Stimulated activated CD8-positive, alpha-beta memory T cell treated with anti-CD3 and anti-CD28 coated beads, Interleukin-15, amount 100 ng/mL, for 48 hours (primary cell): ENCODE measurements at places on chromosomes 5 and 9.
A peak's percentile ranks its signal among the peaks of the same experiment; 100 is the strongest.

DNA sequence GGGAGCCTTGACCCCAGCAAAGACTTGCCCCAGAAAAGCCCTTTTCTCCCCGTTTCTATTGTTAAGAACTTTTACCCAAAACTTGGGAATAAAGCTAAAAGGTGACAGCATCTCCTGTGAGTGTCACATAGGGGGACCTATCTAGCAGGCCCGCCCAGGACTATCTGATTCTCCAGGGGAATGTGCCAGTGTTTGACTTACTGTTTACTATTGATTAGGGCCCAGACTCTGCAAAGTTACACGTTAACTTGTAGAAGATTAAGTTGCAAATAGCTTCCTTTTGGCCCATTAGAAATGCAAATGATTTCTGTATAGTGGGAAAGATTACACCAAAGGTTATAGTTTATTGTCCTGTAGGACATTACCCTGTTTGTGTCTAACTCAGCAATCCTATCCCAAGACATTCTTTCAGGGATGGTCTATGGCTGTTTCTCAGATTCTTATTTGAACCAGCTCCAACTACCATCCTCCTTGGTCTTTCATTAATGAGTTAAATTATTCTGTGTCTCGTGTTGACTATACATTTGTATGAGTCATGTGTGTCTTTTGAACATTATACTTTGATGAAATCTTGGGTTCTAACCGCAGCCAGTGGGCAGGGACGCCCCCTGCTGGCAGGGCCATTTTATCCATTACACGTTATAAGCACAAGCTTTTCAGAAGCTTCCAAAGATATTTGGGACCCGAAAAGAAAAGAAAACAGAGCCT, 60.7 kb downstream of the HRH2 start:
- DNase-seq = peak; percentile 44

GRCh38 chr9:117574099-117574498, 130.1 kb upstream of the TLR4 start:
- DNase-seq = no peak

GRCh38 chr9:4814913-4815312, 22.2 kb downstream of the RCL1 start:
- DNase-seq = no peak

GRCh38 chr5:83124593-83124992, 47.2 kb downstream of the XRCC4 start:
- no peak for DNase-seq

DNA sequence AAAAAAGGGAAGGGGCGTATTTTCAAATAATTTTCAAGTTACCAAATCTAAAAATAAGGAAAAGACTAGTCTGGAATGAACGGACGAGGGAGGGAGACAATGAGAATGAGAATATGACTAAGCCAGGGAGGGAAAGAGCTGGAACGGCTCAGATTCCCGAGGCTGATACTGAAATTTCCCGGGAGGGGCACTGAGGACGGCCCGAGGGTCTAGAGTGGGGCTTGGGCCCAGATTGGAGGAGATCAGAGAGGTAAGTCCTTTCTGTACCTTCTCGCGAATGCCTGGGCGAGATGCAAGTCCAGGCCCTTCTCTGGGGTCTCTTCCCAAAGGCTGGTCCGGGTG, 3.4 kb upstream of the CCIN start:
- no peak for DNase-seq

DNA sequence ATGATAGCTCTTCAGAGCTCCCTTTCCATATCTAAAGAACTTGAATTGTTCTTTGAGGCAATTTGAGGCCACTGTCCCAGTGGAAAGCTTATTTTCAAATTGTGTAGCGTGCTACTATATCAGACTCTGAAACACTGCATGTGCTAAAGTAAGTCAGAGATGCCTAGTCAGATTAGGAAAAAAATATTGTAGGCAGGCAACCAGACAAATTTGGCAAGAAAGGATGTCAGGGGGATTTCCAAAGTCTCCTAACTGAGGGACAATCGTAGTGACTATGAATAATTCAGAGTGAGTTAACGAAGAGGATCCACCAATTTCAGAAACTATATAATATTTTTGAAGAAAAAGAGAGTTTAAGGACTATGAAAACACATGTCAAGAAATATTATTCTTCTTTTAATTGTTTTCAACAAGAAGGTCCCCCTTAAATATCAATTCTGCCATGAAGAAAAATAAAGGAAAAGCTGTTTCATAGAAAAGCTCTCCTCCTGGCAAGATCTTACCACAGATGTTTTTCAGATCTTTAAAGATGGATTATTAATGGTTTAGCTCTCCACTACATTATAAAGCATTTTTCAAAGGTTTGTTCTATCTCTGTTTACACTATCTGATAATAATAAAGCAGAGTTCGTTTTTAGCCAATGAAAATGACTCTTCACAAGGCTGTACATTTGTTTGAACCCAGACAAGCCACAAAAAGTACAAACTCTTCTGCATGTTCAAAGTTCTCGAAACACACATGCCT, 273.5 kb upstream of the PTGER4 start:
- no peak for DNase-seq

DNA sequence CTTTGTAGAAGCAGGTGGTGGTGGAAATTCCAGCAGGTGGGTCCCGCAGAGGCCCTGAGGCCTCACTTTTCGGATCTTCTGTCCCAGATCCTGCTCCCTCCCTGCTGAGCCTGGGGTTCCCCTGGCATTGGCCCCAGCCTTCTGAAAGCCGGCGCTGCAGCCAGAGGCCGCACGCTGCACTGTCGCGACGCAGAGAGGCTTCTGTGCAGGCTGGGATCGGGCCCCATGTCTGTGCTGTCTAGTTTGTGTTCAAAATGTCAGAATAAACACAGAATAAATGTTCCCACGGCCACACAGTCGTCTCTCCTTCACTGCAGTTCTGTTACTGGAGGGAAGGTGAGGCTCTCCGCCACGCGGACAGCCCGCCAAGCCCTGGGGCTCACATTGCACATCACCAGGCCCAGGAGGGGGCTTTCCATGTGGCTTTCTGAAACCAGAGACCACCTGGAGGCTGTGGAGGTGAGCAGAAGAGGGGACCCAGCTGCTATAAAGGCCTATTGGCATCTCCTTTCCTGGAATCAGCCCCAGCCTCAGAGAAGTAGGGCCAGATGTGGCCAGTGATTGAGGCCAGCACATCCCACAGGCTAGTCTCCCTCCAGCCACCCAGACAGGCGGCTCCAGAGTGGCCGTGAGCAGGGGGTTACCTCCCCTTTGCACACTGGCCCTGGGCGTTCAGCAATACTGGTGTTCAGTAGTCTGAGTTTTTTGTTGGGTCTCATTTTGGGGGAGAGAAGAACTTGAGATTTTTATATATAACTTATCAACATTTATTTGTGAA, 46.5 kb downstream of the USP20 start:
- DNase-seq = no peak

- DNase-seq = no peak
These were observed 42.4 kb upstream of the SMIM32 start for GRCh38 chr5:136235321-136235720.

DNA sequence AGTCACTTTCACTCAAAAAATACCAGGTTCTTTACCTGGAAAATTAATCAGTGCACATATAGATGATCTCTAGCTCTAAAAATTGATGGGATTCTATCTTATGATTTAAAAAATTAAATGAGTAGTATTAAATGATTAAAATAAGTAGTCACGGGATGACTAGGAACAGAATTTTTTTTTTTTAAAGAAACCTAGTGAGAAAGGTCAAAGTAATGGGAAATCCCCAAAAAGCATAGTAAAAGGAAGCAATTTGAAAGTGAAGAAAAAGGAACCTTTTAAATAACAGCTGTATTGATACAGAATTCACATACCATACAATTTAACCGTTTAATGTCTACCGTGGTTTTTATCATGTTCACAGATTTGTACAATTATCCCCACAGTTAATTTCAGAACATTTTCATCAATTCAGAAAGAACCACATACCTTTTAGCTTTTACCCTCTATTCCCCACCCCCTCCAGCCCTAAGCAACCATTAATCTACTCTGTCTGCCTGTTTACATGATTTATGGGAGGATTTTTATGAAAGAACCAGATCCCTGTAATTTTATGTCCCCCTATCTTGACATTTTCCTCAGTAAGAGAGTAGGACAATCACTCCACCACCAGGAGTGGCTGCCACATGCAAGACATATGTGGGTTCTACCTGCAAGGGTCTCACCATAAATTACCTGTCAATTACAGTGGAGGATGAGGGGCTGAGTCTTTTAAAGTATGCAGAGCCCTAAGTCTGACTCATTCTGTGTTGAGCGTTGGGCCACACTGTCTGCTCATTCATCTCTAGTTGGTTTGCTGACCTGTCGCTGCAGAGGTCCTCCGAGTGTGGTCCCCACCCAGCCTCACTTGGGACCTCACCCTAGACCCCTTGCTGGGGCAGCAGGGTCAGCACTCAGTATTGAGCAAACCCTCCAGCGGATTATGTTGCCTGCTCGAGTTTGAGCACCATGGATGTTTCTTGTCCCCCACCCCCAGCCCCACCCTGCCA, 16.0 kb downstream of the ANKRD33B start:
- no peak for DNase-seq

GRCh38 chr9:111975709-111976108, 79.1 kb downstream of the UGCG start:
- DNase-seq = no peak

DNA sequence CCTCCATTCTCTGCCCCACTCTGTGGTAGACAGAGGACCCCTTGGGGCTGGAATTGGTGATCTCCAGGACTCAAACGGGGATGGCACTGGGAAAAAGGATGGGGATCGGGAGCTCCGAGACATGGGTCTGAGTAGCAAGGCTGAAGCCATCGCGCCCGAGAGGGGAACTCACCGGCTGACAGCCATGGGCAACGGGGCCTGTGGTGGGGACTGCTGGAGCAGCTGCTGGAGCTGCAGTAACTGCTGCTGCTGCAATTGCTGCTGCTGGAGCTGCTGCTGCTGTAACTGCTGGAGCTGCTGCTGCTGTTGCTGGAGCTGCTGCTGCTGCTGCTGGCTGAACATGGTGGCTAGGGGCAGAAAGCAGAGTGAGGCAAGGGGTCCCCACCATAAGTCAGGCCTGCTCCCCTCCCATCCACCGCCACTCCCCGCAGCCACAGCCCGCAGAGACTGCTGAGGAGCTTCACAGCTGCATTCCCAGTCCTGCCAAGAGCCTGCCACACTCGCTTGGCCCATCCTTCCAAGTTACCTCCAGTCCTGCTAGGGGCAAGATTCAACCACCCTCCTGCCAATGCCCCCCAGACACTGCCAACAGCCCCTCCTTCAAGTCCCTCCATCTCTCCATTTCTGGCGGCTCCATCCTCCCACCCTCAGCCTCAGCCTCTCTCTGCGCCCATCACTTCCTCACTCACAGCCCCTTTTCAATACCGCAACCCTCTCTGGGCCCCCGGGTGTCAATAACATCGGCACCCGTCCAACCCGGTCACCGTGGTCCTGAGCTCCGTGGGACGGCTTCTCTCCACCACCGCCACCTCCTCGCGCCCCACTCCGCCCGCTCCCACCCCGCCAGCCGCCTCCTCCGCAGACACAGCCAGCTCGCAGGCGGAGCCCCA, 611 bp downstream of the CIZ1 start:
- no peak for DNase-seq

DNA sequence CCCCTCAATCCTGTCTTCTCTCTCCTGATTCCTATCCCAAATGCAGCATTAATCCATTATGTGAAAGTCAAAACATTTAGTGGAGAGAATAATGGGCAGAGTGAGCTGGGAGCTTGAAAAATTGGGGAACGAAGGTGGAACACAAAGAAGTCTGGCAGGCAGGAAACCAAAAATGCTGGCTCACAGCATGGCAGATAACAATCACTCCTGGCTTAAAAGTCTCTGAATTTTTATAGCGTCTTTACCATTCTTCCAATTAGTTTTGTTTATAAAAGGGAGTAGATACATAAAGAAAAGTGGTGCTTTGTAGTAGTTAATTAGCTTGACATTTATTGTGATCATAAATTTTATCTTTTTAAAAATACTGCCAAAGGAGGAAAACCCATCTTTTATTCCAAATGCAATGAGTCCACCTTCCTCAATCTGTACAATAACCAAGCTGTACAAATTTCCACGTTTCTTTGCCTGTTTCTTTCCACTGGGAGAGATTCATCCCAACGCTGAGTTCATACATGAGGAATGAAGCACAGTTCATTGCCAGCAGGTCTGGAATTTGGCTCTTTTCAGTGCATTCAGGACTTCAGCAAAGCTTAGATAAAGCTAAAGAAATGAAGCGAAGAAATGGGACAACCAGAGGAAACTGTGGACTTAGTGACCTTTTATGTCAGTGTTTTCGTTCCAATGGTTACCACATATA, 174.7 kb downstream of the HMHB1 start:
- no peak for DNase-seq

GRCh38 chr5:122421374-122422079, 109.5 kb downstream of the SNCAIP start:
- DNase-seq = no peak

- DNase-seq = no peak
These were observed 5.4 kb upstream of the CEP72 start for GRCh38 chr5:606526-607399.

GRCh38 chr5:158589939-158590338, 509.8 kb downstream of the EBF1 start:
- DNase-seq = no peak

DNA sequence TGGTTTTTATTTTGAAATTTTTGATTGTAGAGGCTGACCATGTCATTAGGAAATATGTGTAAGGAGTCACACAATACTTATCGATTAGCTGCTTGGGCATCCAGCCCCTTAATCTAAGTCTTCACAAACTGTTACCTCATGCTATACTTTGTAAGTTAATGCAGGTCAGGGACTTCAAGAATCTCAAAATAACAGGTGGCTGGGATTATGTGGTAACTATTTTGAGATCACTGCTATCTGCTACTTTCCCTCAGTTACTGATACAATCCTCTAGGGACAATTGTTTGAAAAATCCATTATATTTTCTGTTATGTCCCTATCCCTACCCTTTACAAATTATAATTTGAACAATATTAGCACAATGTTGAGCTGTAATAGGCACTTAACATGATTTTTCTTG, 21.7 kb downstream of the FTMT start:
- no peak for DNase-seq

- no peak for DNase-seq
These were observed 382.9 kb downstream of the MAN2A1 start for GRCh38 chr5:110072651-110073050.

DNA sequence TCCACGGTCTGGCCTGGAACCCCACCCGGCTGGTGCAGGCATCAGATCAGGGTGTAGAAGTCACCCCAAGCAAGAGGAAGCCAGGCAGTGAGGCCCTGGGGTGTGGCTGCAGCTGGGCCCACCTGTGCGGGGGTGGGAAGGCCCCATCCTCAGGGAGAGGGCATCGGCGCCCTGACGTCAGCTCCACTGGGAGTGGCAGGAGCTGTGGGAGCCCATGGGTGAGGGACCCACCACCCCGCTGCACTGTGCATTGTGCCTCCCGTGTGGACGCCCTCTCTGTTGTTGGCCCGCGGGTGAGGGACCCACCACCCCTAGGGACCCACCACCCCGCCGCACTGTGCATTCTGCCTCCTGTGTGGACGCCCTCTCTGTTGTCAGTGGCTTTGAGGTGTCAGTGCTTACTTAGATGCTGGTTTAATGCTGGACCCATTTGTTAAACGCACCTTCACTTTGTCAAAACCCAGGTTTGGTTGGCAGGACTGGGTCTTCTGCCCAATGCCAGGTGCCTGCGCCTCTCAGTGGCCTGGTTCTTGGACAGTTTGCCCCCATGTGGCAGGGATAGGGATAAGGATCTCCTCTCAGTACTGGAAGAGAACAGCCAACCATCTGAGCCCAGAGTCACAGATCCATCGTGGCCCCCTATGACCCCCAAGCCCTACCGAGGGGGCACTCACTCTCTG, 6.9 kb upstream of the EXOC3 start:
- DNase-seq = no peak
